BJ (cell line): ENCODE measurements at places on chromosomes 7 and 10.

DNA sequence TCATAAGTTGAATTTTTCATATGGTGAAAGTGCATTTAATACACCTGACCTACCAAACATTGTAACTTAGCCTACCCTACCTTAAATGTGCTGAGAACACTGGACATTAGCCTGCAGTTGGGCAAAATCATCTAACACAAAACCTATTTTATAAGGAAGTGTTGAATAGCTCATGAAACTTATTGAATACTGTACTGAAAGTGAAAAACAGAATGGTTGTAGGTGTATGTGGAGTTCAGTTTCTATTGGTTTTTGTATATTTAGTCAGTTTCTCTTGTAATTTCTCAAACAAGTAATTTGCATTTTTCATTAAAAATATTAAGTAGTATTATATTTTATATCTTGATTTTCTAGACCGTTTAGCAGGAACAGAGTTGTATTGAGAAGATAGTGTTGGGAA is 15.3 kb downstream of the CCDC7 start:
- DNase-seq = no peak

DNA sequence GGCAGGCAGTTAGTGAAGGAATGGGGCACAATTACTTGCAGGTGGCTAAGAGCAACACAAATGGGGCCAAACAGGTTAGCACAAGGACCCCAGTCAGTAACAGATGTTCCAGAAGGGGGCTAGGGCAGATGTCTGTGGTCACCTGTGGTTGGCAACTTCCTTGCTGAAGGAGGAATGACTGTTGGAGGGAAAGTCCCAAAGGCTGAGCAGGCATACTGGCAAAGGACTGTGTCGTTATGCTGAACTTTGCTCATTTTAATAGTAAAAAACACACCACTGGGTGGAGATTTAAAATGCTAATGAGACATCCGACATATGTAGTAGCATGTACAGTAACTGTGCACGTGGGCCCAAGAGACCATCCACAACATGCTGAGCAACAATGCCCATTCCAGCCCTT is 511.6 kb downstream of the CALN1 start:
- DNase-seq = no peak

GRCh38 chr7:101782476-101782875 is 35.0 kb upstream of the CUX1 start:
- DNase-seq = no peak

DNA sequence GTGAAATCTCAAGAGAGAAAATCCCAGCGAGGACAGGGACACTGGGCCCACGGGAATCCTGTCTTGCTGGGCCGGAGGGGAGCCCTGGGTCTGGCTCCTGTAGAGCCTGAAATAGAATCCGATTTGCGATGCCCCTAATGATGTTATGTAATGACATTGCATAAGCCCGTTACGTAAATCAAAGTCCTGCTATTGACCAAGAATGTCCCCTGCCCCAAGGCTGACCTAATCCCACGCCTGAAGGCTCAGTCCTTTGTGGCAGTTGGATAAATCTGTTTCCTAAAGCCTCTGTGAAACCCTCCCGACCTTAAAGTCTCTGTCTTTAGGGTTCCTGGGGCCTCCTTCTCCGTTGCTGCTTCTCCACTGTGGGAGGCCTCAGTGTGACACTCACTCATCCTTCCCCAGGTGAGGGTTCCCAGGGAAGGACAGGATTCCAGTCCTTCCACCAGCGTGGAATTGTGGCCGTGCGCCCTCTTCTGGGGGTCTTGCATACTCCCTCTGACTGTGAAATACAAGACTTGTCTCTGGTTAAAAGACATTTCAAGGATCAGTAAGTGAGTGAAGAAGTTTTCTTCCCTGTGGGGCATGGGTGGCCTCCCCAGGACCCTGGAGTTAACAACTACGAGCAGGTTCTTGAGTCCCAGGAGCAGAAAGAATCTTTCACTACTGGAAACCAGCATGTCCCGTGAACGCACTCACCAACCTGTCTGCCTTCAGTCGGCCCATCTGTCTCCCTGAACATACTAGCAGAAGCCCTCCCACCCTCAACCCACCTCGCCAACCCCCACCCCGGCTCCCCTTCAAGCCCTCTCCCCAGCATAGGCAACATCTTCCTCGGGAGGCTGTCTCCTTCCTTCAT is 19.8 kb downstream of the ZNF467 start:
- no peak for DNase-seq

DNA sequence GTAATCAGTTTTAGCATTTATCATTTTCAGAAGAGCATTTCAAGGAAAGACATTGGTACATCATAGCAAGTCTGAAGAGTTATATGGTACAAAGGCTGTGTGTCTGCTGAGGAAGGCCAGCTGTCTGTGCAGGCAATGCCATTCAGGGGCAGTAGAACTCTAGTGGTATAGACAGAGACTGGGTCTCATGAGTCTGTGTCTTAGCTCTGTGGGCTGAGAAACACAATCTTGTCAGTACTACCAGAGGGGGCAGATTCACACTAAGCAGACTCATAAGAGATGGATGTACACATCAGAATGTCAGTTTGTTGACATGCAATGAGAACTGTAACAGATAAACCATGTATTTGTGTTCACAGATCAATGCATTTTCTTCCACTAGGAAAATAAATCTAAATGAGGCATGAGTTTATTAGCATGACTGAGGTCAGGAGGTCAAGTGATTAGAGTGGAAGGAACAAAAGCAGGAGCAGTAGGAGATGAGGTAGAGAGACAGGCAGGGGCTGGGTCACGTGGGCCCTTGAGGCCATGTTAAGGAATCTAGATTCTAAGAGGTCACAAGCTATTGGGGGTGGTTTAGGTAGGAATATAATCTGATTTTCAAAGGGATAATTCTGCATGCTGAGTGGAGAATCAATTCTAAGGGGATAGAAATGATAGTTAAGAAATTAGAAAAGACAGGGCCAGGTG is 7.5 kb upstream of the GGCT start:
- no peak for DNase-seq

GRCh38 chr10:60139798-60140566 is 233.6 kb upstream of the CCDC6 start:
- DNase-seq = peak; percentile 15

DNA sequence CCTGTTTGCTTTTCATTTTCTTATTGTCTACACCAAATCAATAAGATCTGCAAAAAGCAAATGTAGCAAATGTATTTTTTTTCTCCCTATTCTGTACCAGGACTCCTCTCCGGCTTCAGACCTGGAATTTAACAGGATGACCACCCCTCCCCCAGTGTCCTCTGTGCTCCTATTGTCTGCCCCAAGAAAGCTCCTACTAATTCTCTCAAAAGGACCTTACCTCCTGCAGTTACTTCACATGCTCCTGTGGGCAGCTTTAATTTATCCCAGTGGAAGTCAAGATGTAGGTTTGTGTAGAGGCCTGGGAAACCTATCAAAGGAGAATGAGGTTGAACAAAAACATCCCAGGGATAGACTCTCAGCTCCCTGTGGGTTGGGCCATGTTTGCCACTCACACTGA is 31.3 kb downstream of the PLXNA4 start:
- no peak for DNase-seq

GRCh38 chr10:25934621-25935139 is 651 bp downstream of the MYO3A start:
- no peak for DNase-seq

DNA sequence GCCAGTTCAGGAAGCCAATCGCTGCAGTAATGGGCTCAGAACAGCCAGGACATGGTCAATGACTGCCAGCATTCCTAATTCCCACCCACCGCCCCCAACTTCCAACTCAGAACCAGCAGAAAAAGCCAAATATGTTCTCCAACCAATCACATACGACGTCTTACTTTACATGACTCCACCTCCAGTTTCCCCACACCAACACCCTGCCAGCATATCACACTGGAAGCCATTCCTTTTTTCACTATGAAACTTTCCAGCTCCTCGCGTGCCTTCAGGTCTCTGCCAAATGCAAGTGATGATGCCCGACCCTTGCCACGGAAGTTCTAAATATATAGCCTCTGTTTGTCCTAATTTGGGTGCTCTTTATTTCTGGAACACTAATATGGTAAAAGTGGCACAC is 12.5 kb downstream of the NPS start:
- DNase-seq = no peak

DNA sequence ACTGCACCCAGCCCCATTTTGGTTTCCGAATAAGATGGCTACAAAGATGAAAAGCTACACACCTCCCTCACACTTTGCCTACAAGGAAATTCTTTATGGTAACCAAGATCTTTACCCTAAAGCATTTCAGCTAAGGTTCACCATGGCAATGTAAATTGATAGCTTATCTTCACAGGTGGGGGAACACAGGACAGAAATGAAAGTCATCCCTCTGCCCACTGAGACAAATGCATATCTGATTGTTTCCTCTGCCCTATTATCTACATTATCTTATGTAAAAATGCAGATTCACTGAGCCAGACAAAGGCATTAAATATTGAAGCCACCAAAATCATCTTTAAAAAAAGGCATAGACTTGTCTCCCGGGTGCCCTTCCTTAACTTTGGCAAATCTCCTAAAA is 3.2 kb upstream of the TMEM139 start:
- no peak for DNase-seq

GRCh38 chr7:133845005-133845404 is 282.1 kb upstream of the LRGUK start:
- no peak for DNase-seq

DNA sequence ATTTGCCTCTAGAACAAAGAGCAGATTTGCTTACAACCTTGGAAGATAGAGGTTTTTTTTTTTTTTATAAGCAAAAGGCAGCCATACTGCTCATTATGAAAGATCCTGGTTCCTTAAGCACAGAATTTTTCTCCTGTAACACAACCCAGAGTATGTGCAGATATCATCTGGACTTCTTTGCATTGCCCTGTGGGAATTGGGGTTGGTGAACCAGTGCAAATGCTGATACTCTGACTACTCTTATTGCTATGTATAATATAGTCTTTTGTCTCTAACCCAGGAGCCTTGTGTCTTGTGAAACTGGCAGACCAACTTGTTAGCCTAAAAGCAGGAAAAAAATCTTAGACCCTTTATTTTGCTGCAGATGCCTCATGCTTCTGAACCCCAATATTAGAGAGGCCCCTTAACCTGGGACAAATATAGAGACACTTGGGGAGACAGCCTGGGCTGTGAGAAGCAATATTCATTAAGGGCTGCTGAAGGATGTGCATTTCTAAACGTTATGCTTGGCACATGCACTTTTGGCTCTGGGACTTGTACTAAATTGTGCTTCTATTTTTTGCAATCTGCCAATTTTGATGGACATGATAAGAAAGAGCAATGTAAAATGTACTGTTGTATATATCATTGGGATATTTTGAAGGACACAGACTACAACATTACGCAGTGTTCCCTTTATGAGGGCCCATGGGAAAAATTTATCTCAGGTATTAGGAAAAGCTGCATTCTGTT is 78.9 kb downstream of the ANLN start:
- DNase-seq = no peak

DNA sequence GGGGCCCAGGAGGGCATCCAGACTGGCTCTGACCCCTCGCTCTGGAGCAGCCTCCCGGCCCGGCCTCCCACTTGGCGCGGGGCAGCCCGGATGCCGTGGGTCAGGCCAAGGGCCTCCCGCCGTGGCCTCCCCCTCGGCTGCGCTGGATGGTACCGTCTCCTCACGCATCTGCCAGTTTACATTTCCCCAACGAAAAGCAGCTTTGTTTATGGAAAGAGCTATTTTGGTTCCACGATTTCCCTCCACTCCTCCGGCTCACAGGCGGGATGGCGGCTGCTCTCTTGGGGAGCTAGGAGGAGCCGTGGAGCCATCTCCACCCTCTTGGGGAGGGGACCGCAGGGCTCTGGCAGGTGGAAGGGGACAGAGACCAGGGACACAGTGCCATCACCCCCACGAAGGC is 93.2 kb upstream of the MYL10 start:
- DNase-seq = no peak

- DNase-seq = no peak
Observed at GRCh38 chr10:29635711-29636144, 957 bp upstream of the SVIL start.

GRCh38 chr10:70130878-70131559 is 1.6 kb downstream of the AIFM2 start:
- DNase-seq = peak; percentile 49

DNA sequence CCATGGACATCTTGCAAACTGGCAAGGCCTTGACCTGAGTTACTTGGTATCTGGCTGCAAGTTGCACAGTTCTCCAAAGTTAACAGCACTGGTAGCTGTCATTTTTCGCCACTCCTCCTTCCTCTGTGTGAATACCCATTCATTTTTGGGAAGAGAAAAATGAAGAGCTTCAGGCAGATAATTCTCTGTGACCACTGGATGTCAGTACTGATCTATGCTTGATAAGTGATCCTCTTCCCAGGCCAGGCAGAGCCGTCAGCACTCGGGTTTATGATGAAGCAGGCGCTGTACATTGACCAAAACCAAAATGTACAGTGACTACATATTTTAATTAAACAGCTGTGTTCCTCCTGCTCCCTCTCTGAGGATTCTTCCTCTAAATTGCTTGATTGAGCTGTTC is 55.9 kb upstream of the PDZD8 start:
- no peak for DNase-seq

DNA sequence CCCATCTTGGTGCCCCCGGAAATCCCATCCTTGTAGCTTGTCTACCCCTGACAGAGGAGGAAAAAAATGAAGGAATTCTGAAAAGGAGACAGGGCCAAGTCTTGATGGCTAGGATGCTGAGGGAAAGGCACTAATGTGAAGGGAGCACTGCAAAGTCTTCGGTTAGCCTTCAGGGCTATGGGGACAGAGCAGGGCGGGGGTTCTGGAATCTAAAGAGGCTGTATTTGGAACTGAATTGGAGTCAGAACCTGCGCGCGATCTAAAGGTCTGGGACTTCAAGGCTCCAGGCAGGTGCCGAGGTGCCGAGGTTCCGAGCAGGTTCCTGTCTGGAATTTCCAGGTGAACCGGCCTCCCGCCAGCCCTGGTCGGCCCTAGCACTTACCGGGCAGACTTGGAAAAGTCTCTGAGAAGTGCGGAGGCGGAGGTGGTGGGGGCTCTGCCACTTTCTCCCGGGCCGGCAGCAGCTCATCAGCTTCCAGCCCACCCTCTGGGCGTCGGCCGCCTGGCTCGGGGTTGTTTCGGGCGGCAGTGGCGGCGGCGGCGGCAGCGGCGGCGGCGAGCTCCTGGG is 781 bp downstream of the GBX1 start:
- DNase-seq = no peak

GRCh38 chr10:57864765-57865680 is 402.7 kb downstream of the IPMK start:
- no peak for DNase-seq
